ENCODE measurements at places on chromosomes 5 and 9.

GRCh38 chr9:98135558-98135934 lies 16.5 kb upstream of the TRIM14 start:
- no peak for DNase-seq

DNA sequence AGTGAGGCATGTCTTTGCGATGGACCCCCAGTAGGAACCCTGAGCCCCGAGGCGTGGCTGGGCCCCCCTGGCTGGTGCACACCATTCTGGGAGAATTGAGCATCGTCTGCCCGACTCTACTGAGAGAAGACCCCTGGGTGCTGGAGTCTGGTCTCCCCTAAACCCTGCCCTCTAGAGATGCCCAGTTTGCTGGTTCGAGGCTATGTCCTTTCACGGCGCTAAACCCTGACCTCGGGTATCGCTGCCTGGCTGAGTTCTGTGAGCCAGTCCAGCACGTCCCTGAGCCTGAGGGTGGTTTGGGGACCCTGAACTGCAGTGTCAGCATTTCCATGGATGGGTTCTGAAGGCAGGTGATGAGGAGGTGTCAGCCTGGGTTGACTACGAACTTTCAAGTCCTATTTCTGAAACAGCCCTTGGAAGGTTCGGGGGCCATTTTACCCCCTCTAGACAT lies 128.8 kb downstream of the RXRA start:
- no peak for DNase-seq

DNA sequence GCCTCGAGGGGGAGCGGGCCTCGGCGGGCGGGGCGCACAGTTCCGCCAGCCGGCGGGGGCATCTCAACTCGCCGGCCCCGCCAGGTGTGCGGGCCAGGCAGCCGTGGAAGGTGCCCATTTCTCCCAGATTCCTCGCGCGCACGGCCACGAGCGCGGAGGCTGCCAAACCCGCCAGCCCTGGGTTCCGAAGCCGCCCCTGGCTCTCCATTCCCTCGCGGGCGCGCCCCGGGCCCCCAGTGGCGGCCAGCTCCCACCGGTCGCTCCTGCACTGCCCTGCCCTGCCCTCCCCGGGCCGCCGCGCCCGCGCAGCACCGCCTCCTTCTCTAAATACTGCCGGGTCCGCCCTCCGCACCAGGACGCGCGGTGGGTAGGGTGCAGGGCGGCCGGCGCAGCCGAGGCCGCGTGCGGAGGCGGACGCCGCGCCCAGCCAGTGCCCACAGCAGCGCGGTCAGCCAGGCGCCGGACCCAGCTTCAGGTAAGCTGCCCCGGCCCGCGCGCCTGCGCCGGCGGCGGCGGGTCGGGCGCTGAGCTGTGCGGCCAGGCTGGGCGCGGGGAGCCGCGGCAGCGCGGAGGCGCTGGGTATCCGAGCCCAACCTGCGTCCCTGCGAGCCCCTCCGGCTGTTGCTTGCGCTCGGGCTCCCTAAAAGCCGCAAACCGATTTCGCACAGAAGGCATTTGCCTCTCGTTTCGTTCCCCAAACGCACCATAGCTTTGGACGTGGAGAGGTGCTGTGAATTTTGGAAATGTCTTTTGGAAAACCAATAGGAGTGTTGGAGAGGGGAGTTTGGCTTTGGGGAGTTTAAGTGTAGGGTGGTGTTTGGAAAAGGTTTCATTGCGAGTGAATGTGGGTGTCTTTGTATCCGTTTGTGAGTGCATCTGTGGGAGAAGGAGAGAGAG lies at the start of gene TMEM171:
TMEM171 (plus strand) TSS at position 354 of the 897 bp plus-strand sequence. CDS start 2,799 bp downstream, outside the sequence.
- DNase-seq = peak; percentile 20

GRCh38 chr9:129336130-129336528 lies 158.1 kb upstream of the IER5L start:
- DNase-seq = peak; percentile 44

GRCh38 chr5:159619826-159620225 lies 289.5 kb upstream of the IL12B start:
- DNase-seq = no peak

Data from brain microvascular endothelial cell (primary cell).